Right atrium auricular region (tissue), 2 donors: ENCODE measurements at places on chromosomes 6 and 20.

DNA sequence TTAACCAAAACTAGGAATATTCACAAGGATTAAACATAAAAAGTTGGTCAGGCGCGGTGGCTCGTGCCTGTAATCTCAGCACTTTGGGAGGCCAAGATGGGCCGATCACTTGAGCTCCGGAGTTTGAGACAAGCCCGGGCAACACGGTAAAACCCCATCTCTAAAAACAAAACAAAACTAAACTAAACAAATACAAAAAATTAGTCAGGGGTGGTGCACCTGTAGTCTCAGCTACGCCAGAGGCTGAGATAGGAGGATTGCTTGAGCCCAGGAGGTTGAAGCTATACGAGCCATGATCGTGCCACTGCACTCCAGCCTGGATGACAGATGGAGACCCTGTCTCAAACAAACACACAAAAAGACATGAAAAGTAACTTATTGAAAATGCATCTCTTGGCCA lies 3.2 kb downstream of the PSORS1C2 start:
- no peak for DNase-seq

DNA sequence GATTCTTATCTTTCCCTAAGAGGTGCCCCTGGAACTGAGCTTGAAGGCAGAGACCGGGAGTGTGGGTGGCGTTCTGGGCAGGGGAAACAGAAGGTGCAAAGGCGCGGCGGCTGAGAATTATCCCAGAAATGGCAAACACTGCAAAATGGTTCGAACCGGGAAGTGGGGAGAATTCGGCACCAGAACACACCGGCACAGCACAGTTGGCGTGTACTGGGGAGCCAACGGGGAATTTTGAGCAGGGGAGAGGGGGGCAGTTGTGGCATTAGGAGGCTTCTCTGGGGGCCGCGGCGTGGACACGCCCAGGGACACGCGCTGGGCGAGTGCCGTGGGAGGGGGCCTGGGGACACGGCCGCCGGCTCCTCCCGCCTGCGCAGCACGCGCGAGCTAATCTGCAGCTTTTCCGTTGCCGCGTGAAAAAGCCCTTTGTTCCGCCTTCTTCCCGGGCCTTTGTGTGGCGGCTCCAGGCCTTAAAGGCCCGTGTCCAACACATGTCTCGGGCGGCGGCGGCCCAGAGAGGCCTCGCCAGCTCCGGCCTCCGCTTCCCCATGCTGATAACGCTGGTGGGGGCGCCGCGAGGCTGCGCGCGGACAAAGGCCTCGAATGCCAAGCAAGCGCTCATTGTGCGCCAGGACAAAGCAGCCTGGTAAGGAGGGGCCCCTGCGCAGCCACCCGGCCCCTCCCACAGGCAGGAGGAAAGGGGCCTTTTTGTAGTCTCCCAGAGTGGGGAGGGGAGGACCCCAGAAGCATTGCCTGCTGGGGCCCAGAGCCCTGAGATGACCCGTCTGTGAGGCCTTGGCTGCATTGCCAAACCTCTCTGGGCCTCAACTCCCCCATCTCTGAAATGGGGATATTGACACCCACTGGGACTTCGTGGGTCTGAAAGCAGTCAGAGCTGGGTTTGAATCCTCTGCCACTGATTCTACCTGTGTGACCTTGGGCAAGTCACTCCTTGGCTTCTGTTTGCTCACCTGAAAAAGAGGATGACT lies 82.8 kb downstream of the CD40 start:
- DNase-seq: no peak

DNA sequence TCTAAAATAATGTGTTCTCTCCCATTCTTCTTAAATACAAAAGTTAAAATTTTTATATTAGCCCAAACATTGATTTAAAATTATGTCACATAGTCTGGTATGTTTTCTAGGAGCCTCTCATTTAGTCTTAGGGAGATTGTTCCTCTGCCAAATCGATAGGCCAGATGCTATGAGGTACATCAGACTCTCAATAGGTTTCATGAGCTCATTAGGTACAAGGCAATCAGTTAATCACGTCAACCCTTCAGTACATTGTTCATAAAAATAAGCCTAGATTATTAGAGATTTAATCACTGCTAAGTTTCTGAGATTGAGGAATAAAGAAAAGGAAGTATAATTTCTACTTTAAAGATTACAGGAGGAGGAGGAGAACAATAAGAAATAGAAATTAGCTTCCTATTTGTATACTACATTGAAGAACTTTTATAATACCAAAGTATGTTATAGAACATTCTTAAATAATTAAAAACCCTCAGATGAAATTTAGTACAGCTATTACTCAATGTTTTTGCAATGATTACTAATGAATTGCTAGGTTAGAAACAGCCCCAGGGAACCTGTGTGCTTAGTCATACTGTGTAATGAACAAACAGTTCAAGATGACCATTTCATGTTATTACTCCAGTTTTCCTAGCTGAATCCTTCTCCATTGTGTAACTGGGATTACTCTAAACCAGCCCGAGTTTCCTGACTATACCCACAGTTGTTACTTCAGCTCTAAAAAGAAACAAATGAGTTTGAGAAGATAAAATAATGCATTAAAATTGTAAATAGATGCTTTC lies 117.0 kb downstream of the BMP5 start:
- DNase-seq: no peak

DNA sequence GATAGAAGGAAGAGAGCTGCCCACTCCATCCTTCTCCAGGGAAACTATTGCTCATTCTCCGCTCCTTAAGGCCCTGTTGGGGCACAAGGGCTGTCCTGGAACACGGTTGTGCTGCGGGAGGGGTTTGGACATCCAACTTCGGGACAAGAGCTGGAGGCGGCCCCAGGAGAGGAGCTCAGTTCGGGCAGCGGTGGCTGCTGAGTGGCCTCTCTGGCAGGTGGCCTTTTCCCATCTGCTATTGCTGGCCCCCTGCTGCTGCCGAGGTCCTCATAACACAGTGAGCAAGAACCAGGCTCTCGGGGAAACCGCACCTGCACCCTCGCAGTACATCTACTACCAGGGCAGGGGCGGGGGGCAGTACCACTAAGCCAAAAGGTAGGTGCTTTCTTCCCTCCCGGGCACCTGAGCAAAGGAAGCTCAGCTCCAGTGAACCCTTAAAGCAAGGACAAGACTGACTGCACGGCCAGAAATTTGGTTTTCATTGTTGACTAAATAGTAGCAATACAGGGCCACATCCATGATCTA lies 63.7 kb downstream of the PSMG4 start:
- DNase-seq: no peak

DNA sequence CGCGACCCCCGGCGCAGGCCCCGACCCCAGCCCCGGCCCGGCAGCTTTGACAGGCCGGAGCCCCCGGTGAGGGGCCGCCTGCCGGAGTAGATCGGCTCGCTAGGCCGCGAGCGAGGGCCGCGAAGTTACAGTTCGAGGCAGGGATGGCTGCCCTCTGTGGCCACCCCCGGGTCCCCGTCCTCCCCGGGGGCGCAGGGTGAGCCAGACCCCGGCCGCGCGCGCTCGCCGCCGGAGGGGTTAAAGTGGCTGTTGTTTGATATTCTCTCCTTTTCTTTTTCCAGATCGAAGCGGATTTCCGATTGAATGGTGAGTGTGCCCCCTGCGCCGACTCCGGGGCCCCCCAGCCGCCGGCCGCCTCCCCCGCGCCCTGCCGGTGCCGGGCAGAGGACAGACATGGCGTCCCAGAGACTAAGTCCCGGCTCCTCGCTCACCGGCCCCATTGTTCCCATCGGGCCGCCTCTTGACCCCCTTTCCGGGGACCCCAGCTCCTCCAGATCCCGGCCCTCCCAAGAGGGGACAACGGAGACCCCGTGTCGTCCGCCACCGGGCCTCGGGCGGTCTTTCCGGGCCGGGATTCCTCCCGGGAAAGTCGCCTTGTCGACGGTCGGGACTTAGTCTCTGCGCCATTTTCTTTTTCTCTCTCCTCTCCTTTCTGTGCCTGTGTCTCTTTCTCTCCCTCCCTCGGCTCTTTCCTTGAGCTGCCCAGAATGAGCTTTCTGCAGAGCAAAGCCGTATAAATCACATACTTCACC lies 704 bp downstream of the TOP1 start:
- DNase-seq: no peak

- DNase-seq: no peak
Observed at GRCh38 chr6:6631534-6632276, 43.2 kb downstream of the LY86 start.

DNA sequence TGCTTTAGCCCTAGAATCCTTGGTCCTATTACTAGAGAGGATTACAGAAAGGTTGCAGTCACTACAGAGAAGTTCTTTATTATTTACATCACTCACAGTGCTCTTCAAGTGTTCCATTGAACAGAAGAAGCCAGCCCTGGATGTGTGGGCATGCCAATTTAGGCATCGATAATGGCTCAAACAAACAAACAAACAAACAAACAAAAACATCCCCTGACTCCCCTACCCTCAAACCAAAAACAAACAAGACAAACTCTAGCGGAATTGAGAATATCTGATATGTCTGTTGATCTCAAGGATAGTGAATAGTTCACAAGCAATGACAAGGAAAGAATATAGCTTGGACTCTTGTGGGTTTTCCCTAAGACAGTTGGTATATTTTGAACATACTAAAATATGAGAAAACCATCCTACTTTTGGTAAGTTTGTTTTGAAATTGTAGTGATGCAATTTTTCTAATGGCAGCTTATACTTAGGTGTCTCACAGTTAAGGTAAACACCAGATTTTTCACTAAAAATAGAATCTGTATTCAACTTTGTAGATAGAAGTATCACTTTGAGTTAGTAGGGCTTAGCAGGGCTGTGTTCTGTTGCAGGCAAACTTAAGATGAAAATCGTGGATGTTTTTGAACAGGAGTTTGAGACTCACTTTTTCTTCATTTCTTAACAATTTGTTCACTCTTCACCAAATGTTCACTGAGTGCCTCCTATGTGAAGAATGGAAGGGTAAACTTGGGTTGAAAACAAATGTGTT lies 92.8 kb upstream of the FAM184A start:
- no peak for DNase-seq

DNA sequence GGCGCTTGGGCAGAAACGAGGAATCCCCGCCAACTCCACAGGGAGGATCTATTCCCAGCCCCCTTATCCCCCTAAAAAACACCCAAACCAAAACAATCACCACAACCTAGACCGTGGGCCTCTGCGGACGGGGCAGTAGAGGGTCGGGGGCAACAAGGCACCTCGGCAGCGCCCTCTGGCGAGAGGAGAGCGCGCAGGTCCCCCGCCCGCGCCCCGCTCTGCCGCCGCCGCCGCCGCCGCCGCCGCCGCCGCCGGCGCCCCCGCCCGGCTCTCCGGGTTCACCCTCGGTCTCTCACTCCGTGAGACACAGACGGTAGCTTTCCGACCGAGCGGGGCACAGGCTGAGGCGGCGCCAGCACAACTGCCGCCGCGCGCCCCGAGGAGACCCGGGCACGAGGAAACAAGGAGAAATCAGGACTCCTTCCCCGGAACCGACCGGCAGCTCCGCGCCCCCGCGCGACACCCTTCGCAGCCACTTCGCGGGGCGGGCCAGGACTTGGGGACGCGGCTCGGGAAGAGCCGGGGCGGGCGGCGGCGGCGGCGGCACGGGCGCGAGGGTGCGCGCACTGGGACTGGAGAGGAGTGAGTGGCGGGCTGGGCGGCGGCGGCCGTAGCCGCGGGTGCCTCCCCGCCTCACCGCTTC lies at the start of gene SLC35F1:
SLC35F1 (plus strand) TSS at position 307 of the 643 bp plus-strand sequence.
- DNase-seq: no peak

- DNase-seq: no peak
Observed at GRCh38 chr6:43454696-43455530, 435 bp downstream of the DLK2 start.

DNA sequence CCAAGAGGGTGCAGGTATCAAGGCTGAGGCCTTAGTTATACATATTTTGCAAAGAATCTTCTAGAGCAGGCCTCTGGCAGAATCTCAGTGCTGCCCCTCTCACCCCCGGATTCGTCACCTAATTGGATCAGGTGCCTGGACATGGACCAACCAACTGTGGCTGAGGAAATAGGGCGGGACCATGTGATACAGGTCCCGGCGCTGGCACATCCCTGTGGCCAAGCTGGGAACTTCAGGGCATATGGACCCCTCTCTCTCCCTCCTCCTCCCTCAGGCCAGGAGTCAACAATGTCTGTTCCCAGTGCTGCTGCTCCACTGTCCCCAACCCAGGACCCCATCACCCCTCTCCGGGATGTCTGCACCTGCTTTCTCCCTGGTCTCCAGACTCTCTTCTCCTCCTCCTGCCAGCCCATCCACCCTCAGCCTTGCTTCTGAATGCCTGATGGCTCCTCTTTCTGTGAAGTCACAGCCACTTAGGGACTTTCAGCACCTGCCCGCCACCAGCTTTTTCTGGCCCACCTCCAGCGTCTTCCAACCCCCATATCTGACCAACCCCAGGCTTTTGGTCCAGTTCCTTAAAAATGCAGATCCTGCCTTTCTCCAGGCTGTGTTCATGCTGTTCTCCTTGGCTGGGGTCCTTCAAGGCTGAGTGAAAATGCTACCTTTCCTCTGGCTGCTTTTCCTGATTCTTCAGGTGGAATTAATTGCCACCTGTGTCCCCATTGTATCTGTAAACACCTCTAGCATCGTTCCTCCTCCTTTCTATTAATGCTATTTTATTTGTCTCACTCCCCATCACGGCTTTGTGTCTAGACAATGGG lies 19.0 kb upstream of the MLN start:
- DNase-seq: no peak

DNA sequence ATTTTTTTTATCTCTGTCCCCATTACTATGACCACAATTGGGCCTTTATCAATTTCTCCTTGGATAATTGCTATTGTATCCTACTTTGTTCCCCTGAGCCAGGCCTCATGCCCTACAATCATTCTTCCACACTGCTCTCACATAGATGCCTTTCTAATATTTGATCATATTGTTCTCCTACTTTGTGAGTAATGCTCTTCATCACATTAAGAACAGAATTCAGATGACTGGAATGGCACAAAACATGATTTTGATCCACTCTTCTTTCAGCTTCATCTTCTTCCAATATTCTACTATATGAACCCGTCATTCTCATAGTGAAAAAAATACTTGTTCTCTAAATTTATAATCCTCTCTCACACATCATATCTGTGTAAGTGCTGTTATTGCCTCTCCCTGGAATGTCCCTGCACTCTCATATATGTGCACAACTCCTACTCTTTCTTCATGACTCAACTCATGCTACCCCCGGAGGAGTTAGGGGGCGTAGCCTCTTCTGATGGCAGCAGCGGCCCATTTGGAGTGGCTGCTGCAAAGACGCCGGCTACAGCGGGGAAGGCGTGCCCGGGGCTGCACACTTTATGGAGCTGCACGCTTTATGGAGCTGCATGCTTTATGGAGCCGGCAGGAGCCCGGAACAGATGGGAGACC lies 25.3 kb upstream of the HACE1 start:
- no peak for DNase-seq
